ENCODE measurements at places on chromosomes 6 and 20. TPM values are rescaled to one million over a fixed set of nuclear protein-coding genes. Genes with fewer than 3 reads are reported as not detected.

PNPLA1 gene
- 1.6 TPM for polyA plus RNA-seq

GRCh38 chr6:106746652-106747051 is 117.3 kb downstream of the QRSL1 start:
- H3K4me1 ChIP-seq, result no peaks in the 10 kb centered on the region
- H3K27me3 ChIP-seq, result no peaks in the 10 kb centered on the region
- no peak for DNase-seq

GRCh38 chr6:115976321-115976870 is 84.3 kb downstream of the FRK start:
- H3K27ac ChIP-seq, result no peak overlapping the region
- H3K27me3 ChIP-seq, result no peaks in the 10 kb centered on the region
- H3K4me1 ChIP-seq, result no peaks in the 10 kb centered on the region
- H3K4me3 ChIP-seq, result no peak overlapping the region

- H3K36me3 ChIP-seq, result no peaks in the 10 kb centered on the region
- H3K27ac ChIP-seq, result no peak overlapping the region
- H3K27me3 ChIP-seq, result peaks cover 60% of the 10 kb centered on the region
- no peaks in the 10 kb centered on the region for H3K4me1 ChIP-seq
- H3K4me3 ChIP-seq, result no peak overlapping the region
- no peak for DNase-seq
These were observed 671 bp downstream of the CDH4 start for GRCh38 chr20:61252601-61253263.

DNA sequence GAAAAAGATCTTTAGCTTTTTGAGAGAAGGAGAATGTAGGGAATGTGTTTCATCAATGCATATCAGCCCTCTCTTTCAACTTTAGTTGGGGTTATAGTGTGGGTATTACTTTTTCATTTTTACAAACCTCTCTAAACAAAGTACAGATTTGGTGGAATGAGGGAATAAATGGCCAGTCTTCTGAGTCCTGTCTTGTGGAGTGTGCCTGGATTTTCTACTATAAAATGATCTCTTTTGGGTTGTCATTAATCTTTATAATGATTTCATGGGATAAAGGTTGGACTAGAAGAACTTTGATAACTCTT is 209.3 kb downstream of the RNF144B start:
- no peaks in the 10 kb centered on the region for H3K4me1 ChIP-seq
- no peak overlapping the region for H3K4me3 ChIP-seq
- H3K27me3 ChIP-seq, result peaks cover 5% of the 10 kb centered on the region
